ENCODE measurements at places on chromosomes 5 and 9.

DNA sequence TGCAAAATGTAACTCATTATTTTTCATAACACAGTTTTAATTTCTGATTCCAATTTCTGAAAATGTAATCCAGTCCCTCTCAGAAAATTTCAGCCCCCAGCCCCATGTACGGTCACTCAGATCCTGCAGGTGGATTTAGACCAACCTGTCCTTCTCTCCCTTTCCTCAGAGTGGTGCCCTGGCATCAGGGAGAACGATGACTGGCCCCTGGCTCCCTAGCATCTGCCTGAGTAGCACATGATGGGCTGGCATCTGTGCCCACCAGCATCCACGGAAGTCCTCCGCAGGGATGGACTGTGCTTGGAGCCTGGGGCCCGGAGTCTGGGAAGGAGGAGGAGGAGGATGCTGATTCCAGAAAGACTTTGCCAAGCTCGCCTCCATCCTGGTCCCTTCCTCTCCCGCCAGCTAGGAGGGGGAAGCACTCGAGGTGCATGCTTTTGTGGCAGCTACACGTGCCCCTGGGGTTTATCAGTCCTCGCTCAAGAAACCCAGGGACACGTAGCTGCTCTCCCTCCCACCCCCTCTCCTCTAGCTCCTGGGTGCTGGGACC is 54.4 kb upstream of the RUFY1 start:
- DNase-seq: no peak

GRCh38 chr5:37825334-37825915 is 14.4 kb downstream of the GDNF start:
- DNase-seq: no peak

- no peak for DNase-seq
Measured at GRCh38 chr9:928363-929042, 48.0 kb upstream of the DMRT3 start.

GRCh38 chr9:137146527-137146918 is 7.6 kb downstream of the GRIN1 start:
- no peak for DNase-seq

GRCh38 chr5:38871058-38871605 is 25.3 kb downstream of the OSMR start:
- no peak for DNase-seq

DNA sequence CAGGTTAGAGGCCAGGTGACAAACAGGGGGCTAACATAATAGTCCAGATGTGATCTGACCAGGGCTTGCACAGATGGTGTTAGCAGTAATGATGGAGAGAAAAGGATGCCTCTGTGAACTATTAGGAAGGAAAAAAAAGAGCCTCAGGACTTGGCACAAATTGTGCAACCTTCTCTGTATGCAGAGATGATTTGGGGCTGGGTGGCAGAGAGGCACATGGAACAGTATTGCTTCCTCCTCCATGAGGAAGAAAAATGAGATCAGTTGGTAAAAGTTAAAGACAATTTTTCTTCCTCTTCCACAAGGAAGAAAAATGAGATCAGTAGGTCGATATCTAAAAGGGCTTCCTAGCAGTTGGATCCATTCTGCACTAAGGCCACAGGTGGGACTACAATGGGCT is 13.9 kb upstream of the ANXA6 start:
- DNase-seq: no peak

DNA sequence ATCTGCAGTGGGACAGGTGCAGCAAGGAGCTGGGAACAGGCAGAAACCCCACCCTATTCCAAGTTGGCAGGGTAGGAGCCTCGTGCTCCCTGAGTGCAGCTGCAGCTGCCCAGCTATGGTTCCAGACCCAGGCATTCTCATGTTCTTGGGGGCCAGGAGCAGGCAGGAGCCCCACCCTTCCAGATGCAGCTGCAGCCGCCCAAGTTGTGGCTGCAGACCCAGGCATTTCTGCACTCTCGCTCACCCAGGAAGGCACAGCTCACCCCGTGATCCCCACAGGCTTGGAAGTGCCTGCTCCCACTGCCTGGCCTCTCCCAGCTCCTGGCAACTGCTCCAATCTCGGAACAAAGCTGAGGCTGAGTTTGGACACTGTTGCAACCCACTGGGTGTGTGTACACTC is 275.8 kb upstream of the ADRA1B start:
- no peak for DNase-seq

- DNase-seq: no peak
Measured at GRCh38 chr5:154273963-154274827, 83.7 kb downstream of the GALNT10 start.

DNA sequence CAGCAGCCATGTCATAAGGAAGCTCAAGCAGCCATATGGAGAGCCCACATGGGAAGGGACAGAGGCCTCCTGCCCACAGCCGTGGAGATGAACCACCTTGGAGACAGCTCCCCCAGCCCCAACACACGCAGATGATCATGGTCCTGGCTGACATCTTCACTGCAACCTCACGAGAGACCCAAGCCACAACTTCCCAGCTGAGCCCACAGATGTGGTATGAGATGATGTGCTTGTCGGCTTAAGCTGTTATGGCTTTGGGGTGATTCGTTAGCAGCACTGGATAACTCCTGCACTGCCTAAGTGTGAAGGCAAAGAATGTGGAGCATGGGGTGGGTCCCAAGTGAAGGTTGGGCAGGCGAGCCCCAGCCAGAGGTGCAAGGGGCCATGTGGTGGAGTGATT is 163.4 kb downstream of the ERCC6L2 start:
- DNase-seq: no peak

DNA sequence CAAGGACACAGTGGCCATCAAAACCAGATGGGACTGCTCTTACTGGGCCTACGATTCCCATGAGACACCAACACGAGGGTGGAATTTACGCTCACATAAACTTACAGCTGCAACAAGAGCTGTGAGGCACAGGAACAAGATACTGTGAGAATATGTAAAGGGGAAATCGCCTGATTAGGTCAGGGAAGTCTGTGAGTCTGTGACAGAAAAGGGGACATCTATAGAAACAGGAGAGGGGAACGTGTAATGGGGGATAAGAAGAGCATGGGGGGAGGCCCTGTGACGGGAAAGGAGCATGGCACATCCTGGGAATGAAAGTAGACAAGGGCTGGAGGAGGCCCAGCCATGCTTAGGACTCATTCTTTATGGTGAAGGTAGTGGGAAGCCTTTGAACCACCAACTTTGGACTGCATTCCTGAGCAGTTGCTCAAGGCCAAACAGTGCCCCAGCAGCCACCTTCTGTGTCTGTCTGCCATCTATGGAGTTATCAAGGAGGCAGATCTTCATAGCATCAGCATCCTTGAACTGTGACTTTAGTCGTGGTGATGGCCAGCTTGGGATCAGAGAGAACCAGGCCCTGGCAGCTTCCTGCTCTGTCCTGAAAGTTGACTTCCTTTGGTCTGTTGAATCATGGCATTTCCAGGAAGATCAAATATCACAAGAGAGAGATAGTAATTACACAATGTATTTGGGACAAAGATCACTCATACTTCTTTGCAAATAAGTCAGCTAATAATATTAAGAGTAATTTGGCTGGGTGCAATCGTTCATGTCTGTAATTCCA is 87.9 kb upstream of the FAM169A start:
- DNase-seq: no peak

DNA sequence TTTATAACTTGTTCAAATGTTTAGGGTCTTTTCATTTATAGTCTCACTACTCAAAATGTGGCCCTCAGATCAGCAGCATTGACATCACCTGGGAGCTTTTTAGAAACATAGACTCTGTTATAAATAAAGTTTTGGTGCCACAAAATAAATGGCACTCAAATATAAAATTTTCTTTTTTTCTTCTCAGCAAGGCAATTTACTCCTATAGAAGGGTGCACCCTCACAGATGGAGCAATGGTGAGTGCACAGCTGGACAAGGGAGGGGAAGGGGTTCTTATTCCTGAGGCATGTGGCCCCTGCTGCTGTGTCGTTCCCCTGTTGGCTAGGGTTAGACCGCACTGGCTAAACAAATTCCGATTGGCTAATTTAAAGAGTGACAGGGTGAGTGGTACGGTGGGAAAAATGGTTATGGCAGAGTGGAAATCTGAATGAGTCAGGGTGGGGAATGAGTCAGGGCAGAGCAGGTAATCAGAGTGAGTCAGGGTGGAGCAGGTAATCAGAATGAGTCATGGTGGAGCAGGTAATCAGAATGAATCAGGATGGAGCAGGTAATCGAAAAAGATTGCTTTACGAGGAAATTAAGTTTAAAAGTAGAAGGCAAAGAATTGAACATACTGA is 31.8 kb upstream of the C7 start:
- DNase-seq: no peak

- DNase-seq: no peak
Measured at GRCh38 chr5:32230356-32231099, 56.4 kb upstream of the GOLPH3 start.

GRCh38 chr5:61767231-61768080 is 435.4 kb downstream of the ZSWIM6 start:
- DNase-seq: peak; percentile 7

- DNase-seq: no peak
Measured at GRCh38 chr9:70641031-70641430, 226.6 kb upstream of the KLF9 start.

DNA sequence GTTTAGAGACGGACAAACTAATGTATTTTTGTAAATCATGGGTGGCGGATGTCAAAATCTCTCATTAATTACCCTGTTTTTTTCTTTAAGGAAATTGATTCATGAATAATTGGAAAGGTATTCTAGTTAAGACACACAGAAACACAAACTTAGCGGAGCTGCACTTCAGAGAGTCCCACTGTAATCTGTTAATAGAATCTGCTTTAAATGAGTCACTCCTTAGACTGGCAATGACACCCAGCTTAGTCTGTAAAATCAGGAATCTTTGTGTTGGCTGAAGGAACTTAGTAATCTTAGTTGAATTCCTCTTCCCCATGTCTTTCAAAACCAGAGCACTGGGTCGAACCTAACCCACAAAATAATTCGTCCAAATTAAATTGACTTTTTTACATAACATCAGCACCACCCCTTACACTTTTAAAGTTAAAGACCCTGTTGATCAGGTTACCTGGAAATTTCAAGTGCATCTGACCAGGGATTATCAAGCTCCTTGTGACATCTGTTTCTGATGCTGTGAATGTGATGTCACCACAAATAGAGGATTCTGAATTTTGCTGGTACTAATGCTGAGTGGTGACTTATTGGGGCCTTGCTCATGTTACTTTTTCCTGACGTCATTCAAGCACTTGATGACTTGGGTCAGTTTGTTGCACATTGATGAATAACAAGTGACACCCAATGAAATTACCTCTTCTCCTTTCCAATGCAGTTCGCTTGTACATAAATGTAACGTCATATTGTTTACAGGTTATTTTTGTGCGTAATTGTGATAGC is 313.6 kb downstream of the KCTD16 start:
- DNase-seq: no peak

GRCh38 chr5:127839072-127839471 is 135.9 kb downstream of the CCDC192 start:
- no peak for DNase-seq

GRCh38 chr9:83620841-83621636 is 1.9 kb upstream of the IDNK start:
- peak; percentile 56 for DNase-seq

- DNase-seq: no peak
Measured at GRCh38 chr9:98342820-98343210, 87.4 kb upstream of the TBC1D2 start.

GRCh38 chr9:111945216-111945615 is 48.6 kb downstream of the UGCG start:
- no peak for DNase-seq

GRCh38 chr5:6909901-6910300 is 196.7 kb downstream of the TENT4A start:
- DNase-seq: no peak

- no peak for DNase-seq
Measured at GRCh38 chr5:180251141-180251540, 40.7 kb downstream of the MAPK9 start.

GRCh38 chr9:113562653-113563381 is 99.3 kb downstream of the RGS3 start:
- no peak for DNase-seq

DNA sequence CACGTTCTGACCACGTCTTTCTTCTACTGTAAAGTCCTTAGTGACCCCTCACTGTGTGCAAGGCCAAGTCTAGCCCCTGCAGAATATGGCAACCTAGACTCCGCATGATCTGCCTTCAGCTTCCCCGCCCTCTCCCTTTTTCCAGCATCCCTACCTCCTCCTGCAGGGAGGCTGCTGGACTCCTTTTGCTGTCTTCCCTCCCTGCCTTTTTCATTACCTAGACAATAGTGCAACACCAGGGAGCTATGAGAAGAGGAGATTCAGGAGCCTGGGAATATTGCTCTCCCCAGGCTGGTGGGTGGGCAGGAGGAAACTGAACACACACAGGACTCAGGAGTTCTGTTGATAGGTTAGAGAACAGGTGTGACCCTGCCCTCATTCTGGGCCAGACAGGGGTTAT is 33.1 kb upstream of the LARP1 start:
- no peak for DNase-seq

GRCh38 chr5:171627936-171628632 is 157.5 kb upstream of the SMIM23 start:
- DNase-seq: no peak

DNA sequence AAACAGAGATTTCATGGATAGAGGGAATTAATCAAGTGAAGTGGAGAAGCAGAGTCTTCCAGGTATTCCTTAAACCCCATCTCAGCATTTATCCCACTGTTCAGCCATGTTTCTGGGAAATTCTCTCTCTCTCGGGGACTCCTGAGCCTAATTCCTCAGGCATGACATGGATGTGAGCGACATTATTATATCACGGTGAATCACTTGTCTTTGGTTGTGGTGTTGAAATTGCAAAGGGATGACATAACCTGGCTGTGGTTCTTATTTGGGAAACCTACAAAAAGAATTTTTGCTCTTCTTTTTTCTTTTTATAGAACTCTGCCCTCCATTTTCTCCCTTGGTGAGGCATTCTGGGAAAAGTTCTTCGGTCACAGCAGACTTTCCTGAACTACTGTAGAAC is 457.9 kb upstream of the PTGER4 start:
- DNase-seq: no peak

GRCh38 chr5:153276151-153276550 is 214.3 kb upstream of the GRIA1 start:
- DNase-seq: no peak

DNA sequence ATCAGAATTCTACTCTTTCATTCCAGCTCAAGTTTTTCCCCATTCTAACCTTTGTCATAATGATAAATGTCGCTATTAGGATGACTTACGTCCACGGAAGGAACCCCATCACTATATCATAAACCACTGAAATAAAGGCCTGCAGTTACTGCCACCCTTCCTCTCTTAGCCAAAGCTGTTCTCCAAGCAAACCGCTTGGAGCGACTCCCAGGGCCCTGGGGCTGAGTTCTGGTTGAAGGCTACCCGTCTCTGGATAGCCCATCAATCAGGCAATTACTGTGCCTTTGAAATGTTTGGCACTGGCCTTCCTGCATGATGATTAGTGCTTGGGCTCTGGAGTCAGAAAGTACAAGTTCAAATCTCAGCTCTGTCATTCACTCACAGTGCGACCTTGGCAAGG is 386.0 kb downstream of the SPOCK1 start:
- no peak for DNase-seq

DNA sequence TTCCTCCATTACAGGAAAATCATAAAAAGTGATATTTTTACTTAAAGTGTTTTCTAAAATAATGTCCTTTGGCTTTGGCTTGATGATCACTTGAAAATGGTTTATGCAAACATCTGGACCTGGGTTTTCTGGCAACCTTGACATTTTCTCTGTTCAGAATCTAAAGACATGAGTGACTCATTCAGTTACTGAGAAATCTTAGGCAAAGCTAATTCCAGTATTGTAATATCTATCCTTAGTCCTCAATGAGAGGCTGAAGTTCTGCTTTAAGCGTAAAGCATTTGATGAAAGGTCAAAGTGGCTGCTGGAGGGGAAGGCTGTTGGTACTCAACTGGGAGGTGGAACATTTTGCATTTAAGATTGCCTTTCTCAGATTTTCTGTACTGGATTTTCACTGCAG is 2.3 kb downstream of the MAN2A1 start:
- peak; percentile 1 for DNase-seq

- peak; percentile 4 for DNase-seq
Measured at GRCh38 chr5:164345173-164345849, 839.9 kb downstream of the MAT2B start.

Data from NCI-H2227 treated with DMSO at 0.1 percent for 48 hours (cell line).